ENCODE measurements at places on chromosomes 1 and 21.

GRCh38 chr1:107529511-107530149, 388.8 kb downstream of the NTNG1 start:
- DNase-seq: no peak

GRCh38 chr1:59177756-59178155, 119.1 kb upstream of the FGGY start:
- no peak for DNase-seq

DNA sequence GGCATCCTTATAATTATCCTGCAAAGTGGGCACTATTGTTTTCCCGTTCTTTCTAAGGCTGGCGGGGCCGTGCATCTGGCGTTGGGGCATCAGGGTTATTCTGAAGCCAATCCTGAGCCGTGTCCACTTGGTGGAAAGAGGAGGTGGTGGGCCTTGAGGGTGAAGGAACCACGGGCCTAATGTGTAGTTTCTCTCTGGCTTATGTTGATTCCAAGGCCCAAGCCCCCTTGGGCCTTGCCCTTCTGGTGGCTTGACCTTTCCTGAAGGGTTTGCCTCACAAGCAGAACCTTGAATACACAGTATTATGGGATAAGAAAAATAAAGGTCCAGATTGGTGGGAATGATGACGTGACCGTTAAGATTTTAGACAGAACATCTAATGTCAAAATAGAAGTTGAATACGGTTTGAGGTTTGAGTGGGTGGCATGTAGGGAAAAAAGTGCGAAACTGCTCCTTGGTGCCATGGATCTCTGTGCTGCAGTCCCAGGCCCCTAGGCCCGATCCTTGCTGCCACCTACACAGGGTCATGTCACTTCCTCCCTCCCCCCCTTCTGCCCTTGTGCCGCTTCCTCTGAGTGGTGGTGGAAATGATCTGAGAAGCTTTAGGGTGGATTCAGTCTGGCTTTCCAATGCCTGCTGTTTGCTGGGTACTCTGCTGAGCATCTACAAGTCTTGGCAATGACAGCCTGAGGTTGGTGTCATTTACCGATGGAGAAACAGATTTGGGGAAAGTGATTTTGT, 90.5 kb downstream of the PRDM2 start:
- no peak for DNase-seq

DNA sequence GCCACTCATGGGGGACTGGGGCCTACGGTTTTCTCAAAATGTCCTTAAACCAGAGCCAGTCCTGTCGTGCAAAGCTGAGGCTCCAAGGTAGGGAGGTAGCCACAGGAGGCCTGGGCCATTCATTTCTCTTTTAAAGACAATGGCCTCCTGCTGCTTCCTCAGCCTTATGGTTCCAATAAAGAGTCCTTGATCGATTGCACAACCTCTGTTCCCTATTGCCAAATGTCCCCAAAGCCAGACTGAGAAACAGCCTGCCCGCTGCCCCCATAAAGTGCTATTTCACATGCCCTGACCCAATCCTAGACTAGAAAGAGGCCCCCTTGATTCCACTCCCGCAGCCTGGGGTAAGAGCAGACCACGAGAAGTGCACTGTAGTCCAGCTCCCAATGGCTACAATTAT, 166.7 kb downstream of the CLIC6 start:
- DNase-seq: no peak

DNA sequence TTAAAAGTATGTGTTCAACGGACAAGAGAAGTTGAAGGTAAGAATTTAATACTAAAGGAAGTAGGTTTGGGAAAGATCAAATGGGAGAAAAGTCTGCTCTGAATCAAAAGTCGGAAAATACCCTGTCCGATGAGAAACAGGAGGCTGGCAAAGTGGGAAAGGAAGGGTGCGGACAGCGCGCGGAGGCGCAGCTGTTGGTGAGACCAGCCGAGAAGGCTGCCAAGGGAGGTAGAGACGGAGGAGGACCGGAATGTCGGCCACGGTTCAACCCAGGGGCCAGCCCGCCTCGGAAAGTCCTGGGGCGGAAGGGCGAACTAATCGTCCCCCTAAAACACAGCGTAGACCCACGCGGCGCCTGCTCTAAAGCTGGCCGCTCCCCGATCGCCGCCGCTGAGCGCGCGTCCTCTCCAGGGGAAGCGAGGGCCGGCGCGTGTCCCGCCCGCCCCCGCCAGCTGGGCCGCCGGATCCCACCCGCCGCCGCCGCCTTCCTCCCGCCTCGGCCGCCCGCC, 639 bp upstream of the SPATA1 start:
- no peak for DNase-seq
